Stimulated activated CD4-positive, alpha-beta T cell treated with anti-CD3 and anti-CD28 coated beads, Interleukin-1b, Interleukin-23, amount 100 ng/mL, for 1 hour (primary cell): ENCODE measurements at places on chromosomes 7 and 10.

- no peak for DNase-seq
Measured at GRCh38 chr7:74455928-74456327, 2.2 kb downstream of the GTF2IRD1 start.

DNA sequence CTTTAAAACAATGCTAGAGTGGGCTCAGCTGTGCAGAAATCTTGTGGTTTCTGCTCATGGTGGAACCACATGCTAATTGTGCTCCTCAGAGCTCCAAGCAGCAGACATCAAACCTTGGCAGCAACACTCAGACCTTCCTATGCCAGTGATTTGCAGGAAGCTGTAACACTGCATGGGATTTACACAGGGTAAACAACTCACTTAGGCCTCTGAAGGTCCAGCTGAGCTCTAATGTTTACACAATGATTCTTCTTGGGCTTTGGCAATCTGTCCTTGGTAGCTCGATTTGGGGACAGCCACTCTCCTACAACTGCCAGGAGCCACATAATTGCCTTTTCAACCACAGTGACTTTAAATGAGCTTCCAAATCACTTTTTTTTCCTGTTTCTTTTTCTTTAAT, 97.7 kb upstream of the PDLIM1 start:
- DNase-seq, result no peak

GRCh38 chr7:37493123-37493522, 44.5 kb upstream of the ELMO1 start:
- DNase-seq, result no peak

- DNase-seq, result no peak
Measured at GRCh38 chr10:69952069-69952800, 100.4 kb upstream of the MACROH2A2 start.

GRCh38 chr7:77561352-77561751, 24.3 kb downstream of the PTPN12 start:
- DNase-seq, result no peak

- no peak for DNase-seq
Measured at GRCh38 chr7:22487978-22488642, 11.9 kb downstream of the STEAP1B start.

DNA sequence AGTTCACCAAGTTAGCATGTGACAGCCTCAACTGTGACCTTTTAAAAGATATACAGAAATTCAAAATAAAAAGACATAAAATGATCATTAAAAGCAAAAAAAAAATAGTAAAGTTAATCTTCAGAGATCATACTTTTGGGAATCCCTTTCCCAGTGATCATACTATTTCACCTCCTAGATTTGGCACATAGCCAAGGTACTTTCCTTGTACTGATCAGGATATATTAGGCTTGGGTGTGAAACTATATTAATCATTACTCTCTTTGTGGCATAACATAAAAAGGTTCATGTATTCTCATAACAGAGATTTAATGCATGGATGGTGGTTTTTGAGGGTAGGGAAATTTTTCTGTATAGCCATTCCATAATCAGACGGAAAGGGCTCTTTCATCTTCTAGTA, 109.6 kb upstream of the ZWINT start:
- DNase-seq, result no peak

DNA sequence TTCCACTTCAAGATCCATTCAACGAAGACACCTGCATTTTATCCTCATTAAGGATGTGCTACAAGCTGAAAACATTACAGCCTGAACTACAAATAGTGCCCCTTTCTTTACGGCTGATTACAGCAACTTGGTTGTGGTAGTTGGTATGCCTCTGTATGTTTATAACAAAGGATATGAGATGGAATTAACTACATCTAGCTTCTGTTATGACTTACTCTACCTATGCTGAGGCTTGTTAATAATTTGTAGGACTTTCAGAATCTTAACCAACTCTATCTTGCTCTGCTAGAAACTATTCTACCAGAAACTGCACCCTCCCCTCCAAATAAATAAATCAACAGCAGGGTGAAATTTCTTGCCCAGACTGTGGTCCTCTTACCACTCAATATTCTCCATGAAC, 448.1 kb downstream of the GRM8 start:
- DNase-seq, result no peak

- DNase-seq, result no peak
Measured at GRCh38 chr10:15824498-15824897, 35.8 kb downstream of the MINDY3 start.

GRCh38 chr7:73742753-73743641, 4.4 kb upstream of the ABHD11 start:
- no peak for DNase-seq

DNA sequence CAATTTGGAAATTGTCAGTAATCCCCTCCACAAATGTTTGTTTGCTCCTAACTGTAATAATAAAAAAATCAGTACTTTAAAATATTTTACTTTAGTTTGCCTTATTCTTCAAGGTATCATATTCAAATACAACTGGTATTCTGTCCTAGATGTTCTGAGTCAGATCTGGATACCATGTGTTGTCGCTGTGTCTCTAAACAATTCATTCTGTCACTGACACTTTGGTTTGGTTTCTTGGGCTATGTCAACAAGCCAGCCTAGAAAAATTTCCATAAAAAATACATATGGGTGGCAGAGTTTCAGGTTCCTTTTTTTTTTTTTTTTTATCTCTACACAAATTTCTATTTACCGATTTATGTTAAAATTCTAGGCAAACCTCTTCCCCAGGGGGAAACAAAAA, 33.2 kb upstream of the SEMA3D start:
- no peak for DNase-seq
